ENCODE measurements at places on chromosomes 1 and 21.

GRCh38 chr1:8274352-8274751 is 43.6 kb upstream of the SLC45A1 start:
- no peak for DNase-seq

DNA sequence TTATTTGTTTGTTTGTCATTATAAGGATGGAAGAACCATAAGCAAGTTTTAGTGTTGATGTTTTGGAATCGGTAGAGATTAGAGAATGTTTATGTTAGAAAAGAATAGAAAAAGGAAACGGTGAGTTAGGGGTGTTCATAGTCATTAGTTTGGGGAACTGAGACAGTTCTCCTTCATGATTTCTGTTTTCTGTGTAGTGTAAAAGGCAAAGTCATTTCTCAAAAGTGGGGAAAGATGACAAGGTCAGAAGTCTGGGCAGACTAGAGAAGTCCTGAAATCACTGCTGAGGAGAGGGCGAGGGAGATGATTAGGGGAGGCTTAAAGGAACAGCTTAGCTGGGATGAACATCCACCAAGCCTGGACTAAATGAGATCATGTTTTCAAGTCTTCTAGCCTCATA is 498.9 kb downstream of the TTLL7 start:
- no peak for DNase-seq

GRCh38 chr1:108049178-108049819 is 84.3 kb upstream of the VAV3 start:
- DNase-seq: peak; percentile 41

- peak; percentile 73 for DNase-seq
Observed at GRCh38 chr1:67735806-67736627, 51.0 kb downstream of the GADD45A start.

DNA sequence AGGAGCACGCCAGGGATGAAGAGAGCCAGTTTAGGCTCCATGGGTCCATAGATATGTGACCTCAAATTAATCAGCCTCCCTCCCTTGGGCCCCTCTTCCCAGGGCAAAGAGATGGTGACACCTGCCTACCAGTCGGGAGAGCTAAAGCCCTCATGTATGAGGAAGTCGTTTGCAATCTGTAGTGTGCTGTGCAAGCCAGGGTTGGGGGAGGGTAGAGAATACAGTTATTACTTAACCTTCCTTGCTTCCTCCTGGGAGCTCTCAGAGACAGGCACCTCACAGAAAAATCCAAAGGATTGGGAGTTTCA is 4.0 kb downstream of the PGLYRP4 start:
- no peak for DNase-seq

DNA sequence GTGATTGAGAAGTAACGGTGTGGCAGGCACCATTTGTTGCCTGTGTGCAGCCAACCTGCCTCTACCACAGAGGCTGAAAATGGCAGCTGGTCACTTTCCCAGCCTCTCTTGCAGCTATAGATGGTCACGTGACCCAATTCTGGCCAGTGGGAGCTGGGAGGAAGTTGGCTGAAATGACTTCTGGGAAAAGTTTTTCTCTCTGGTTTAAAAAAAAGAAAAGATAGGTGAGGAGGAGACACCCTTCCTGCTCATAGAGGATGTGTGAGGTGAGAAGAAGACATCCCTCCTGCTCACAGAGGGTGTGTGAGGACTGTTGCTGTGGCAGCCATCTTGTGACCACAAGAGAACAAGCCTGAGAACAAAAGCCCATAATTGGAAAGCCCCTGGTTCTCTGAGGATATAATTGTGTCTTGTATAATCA is 122.8 kb downstream of the SYF2 start:
- DNase-seq: no peak
